ENCODE measurements at places on chromosomes 7 and 10. TPM values are rescaled to one million over a fixed set of nuclear protein-coding genes. Genes with fewer than 3 reads are reported as not detected.

CNPY1 gene
- not detected for total RNA-seq

GPER1 gene
- 0.75 TPM for total RNA-seq

C10orf67 gene
- total RNA-seq, result not detected

SPDYE8 gene
- total RNA-seq, result not detected

SH2D4B gene
- 0.09 TPM for total RNA-seq

GATAD1 gene
- total RNA-seq, result 18.0 TPM

PRF1 gene
- total RNA-seq, result not detected

SRRM3 gene
- 0.45 TPM for total RNA-seq

WEE2 gene
- not detected for total RNA-seq

IFIT1B gene
- total RNA-seq, result not detected

DLX6 gene
- not detected for total RNA-seq

MEPCE gene
- 42.9 TPM for total RNA-seq

TAS2R3 gene
- total RNA-seq, result 1.2 TPM

BTBD16 gene
- total RNA-seq, result 0.09 TPM

MMD2 gene
- not detected for total RNA-seq

GRM3 gene
- not detected for total RNA-seq

PAX4 gene
- not detected for total RNA-seq

AFAP1L2 gene
- total RNA-seq, result 1.9 TPM

TRAPPC14 gene
- 7.3 TPM for total RNA-seq

NOS3 gene
- total RNA-seq, result 54.8 TPM

TFEC gene
- total RNA-seq, result 1.0 TPM

COL28A1 gene
- total RNA-seq, result not detected

KCP gene
- not detected for total RNA-seq

NPC1L1 gene
- total RNA-seq, result not detected

TCAF2 gene
- 5.2 TPM for total RNA-seq

STRIP2 gene
- total RNA-seq, result 5.7 TPM

SPDYE5 gene
- total RNA-seq, result not detected

C7orf33 gene
- not detected for total RNA-seq

STOX1 gene
- total RNA-seq, result 0.09 TPM

NUTM2A gene
- total RNA-seq, result 0.19 TPM

MYO3A gene
- total RNA-seq, result not detected

LRRC17 gene
- 20.7 TPM for total RNA-seq

SSC4D gene
- 0.47 TPM for total RNA-seq

AEBP1 gene
- total RNA-seq, result 3.3 TPM

GPR85 gene
- 0.19 TPM for total RNA-seq

GARIN1A gene
- total RNA-seq, result 0.28 TPM

ZNF488 gene
- 0.09 TPM for total RNA-seq

HOXA4 gene
- 0.85 TPM for total RNA-seq

HECW1 gene
- not detected for total RNA-seq

GIMAP7 gene
- 16.2 TPM for total RNA-seq

NXPH1 gene
- not detected for total RNA-seq

OIT3 gene
- 0.09 TPM for total RNA-seq

PDE6C gene
- total RNA-seq, result not detected

TMEM273 gene
- 6.1 TPM for total RNA-seq

OPN1SW gene
- not detected for total RNA-seq

C10orf90 gene
- not detected for total RNA-seq

STEAP1 gene
- 8.5 TPM for total RNA-seq

LDB1 gene
- 46.3 TPM for total RNA-seq

PLEKHS1 gene
- not detected for total RNA-seq

AGMO gene
- not detected for total RNA-seq

CPN1 gene
- not detected for total RNA-seq

CYP3A7 gene
- not detected for total RNA-seq

SHTN1 gene
- total RNA-seq, result 3.4 TPM

PLAU gene
- 46.1 TPM for total RNA-seq

C10orf105 gene
- not detected for total RNA-seq

DOCK4 gene
- total RNA-seq, result 199 TPM

ENTPD7 gene
- 19.2 TPM for total RNA-seq
